ENCODE measurements at places on chromosomes 1 and 21.

- H3K27me3 ChIP-seq = no peaks in the 10 kb centered on the region
- peak; percentile 7 for DNase-seq
- no peaks in the 10 kb centered on the region for H3K36me3 ChIP-seq
- no peak overlapping the region for H3K4me3 ChIP-seq
- no peak overlapping the region for H3K27ac ChIP-seq
These were observed 34.7 kb downstream of the ADARB1 start for GRCh38 chr21:45108808-45109781.

DNA sequence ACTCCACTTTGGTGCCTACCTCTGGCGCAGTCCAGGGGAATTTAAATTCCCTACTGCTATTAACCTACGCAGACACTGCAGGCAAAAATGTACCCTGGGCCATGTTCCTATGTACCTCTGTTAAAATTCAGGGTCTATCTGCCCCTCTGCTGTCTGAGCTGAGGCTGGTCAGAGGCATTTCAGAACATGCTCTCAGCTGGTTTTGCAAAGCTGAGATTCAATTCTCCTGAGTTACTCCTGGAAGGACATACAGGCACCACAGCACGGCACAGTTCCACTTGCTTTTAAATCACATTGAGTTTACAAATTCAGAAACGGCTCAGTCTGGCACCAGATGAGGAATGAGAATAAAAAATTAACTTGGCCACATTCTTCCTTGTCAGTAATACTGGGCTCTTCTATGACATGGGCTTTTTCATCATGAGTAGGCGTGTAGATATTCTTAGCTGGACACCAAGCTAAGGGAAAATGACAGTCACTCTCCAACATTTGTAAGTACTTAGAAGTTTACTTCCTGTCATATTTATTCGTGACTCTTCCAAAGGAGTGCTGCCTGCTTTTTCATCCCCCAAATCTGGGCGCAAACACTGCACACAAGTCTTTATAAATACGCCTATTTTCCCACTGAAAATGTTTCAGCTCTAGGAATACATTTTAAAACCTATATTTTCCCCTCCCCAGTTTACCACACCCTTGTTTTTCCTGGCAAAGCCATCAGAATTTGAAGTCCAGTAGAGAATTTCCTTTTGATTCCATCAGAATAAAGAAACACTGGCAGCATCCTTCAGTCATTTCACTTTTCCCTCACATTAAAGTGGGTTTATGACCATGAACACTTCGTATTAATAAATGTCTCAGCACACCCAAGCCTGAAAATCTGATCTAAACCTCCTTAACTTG, 1.9 kb downstream of the C1orf198 start:
- H3K4me3 ChIP-seq = no peak overlapping the region
- peaks cover 15% of the 10 kb centered on the region for H3K4me1 ChIP-seq
- DNase-seq = no peak
- H3K27ac ChIP-seq = no peak overlapping the region
- H3K36me3 ChIP-seq = no peaks in the 10 kb centered on the region

DNA sequence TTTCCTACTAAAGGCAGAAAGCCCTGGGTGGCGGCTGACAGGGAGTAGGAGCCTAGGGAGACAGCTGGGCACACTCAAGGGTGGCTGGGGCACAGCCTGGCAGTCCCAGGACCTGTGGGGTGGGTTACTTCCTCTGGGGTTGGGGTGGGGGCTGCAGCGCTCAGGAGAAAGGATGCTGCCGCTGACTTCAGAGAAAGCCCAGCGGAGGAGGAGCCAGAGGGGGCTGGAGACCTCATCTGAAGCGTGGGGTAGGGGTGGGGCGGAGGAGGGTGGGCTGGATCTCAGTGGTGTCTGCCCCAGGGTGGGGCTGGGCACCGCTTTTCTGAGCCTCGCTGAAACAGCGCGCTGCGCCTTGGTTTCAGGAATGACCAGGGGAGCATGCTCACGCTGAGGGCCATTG, 30.8 kb downstream of the KCNA10 start:
- no peaks in the 10 kb centered on the region for H3K27me3 ChIP-seq
- no peaks in the 10 kb centered on the region for H3K36me3 ChIP-seq
- no peak overlapping the region for H3K4me3 ChIP-seq

DNA sequence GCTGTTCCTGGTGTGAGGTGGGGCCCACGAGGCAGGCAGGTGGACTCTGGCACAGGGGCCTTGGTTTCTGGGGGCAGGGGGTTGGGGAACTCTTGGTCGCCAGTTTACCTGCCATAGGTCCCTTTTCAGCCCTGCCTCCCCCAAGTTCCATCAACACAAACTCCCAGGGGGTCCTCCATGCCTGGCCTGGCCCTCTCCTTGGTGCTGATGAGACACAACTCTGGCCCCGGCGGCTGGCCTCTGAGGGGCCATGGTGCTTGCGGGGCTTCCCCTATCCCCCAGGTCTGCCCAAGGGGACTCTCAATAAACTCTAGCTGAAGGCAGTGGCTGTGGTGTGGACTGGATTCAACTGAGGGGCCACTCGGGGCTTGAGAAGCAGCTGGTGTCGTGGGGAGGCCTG, 16.0 kb downstream of the HTR6 start:
- no peak overlapping the region for H3K27ac ChIP-seq
- DNase-seq = no peak
- H3K4me3 ChIP-seq = no peak overlapping the region
- H3K4me1 ChIP-seq = no peaks in the 10 kb centered on the region
- H3K27me3 ChIP-seq = no peaks in the 10 kb centered on the region

GRCh38 chr21:34926803-34927467, 122.2 kb downstream of the RUNX1 start:
- no peak overlapping the region for H3K27ac ChIP-seq
- peaks cover 66% of the 10 kb centered on the region for H3K4me1 ChIP-seq
- H3K4me3 ChIP-seq = no peak overlapping the region
- no peak for DNase-seq
- H3K27me3 ChIP-seq = no peaks in the 10 kb centered on the region

DNA sequence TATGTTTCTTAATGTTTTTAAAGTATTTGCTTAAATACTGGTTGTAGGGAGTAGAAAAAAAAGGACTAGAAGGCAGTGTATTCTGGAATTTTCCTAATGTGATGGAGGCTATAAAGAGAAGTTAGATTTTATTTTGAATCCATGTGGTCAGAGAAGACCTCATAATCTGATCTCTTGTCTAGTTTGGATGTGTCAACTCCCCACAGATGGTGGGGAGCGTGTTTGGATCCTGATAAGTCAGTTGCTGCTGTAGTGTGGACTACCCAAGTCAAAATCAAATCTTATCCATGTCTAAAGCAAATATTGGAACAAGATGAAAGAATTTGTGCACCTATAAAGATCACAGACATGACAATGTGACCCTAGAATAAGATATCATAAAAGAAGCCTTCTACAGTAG, 918.0 kb downstream of the LTN1 start:
- no peak overlapping the region for H3K4me3 ChIP-seq
- H3K36me3 ChIP-seq = no peaks in the 10 kb centered on the region
- H3K27ac ChIP-seq = no peak overlapping the region
- H3K4me1 ChIP-seq = no peaks in the 10 kb centered on the region
- no peak for DNase-seq

- H3K36me3 ChIP-seq = no peaks in the 10 kb centered on the region
- DNase-seq = no peak
- H3K27ac ChIP-seq = no peak overlapping the region
These were observed 47.7 kb downstream of the CDCP2 start for GRCh38 chr1:54105080-54105479.

- DNase-seq = no peak
- no peaks in the 10 kb centered on the region for H3K4me1 ChIP-seq
- no peaks in the 10 kb centered on the region for H3K27me3 ChIP-seq
- H3K4me3 ChIP-seq = no peak overlapping the region
- H3K36me3 ChIP-seq = no peaks in the 10 kb centered on the region
- no peak overlapping the region for H3K27ac ChIP-seq
These were observed 37.5 kb upstream of the KDM4A start for GRCh38 chr1:43612406-43612805.

GRCh38 chr21:43020177-43020576, 45.8 kb downstream of the PKNOX1 start:
- H3K4me3 ChIP-seq = no peak overlapping the region
- H3K4me1 ChIP-seq = no peaks in the 10 kb centered on the region
- H3K27me3 ChIP-seq = no peaks in the 10 kb centered on the region
- H3K27ac ChIP-seq = no peak overlapping the region

DNA sequence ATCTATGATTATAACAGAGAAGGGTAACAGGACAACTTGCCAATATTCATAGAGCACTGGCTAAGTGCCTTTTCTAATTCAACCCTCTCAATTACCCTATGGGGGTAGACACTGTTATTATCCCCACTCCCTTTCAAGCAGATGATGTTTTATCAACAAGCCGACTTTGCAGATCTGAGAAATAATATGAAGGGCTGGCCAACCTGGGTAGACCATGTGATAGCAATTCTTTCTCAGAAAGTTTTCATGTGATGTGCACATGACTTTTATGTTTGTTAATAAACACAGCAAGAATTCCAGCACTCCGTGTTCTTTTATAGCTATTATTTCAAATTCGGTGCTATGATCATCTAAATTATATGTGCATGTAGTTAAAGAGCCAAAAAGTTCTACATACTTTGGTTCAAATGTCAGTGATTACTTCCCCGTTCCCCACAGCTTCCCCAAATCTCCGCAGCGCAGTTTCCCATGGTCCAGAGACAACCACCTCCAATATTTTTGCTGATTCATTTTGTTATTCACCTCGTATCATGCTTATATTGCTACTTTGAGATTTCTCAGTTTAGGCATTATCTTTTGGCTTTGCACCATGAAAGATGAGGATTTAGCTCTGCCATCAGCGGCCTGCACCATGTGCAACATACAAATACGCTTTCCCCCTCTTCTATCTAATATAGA, 96.7 kb upstream of the GADD45A start:
- DNase-seq = no peak
- no peaks in the 10 kb centered on the region for H3K36me3 ChIP-seq
- H3K4me1 ChIP-seq = no peaks in the 10 kb centered on the region

GRCh38 chr1:199929556-199929955, 98.0 kb upstream of the NR5A2 start:
- no peak for DNase-seq
- H3K4me1 ChIP-seq = no peaks in the 10 kb centered on the region
- H3K36me3 ChIP-seq = no peaks in the 10 kb centered on the region
- no peaks in the 10 kb centered on the region for H3K27me3 ChIP-seq
- H3K4me3 ChIP-seq = no peak overlapping the region

GRCh38 chr1:89998306-89998705, 3.4 kb downstream of the ZNF326 start:
- DNase-seq = no peak
- H3K36me3 ChIP-seq = peaks cover 3% of the 10 kb centered on the region
- no peak overlapping the region for H3K27ac ChIP-seq
- H3K4me3 ChIP-seq = no peak overlapping the region
- H3K27me3 ChIP-seq = no peaks in the 10 kb centered on the region
- peaks cover 50% of the 10 kb centered on the region for H3K4me1 ChIP-seq

- no peaks in the 10 kb centered on the region for H3K36me3 ChIP-seq
- no peak overlapping the region for H3K4me3 ChIP-seq
- no peak for DNase-seq
- H3K27me3 ChIP-seq = no peaks in the 10 kb centered on the region
These were observed 803.8 kb downstream of the ADGRL2 start for GRCh38 chr1:82604524-82604923.

DNA sequence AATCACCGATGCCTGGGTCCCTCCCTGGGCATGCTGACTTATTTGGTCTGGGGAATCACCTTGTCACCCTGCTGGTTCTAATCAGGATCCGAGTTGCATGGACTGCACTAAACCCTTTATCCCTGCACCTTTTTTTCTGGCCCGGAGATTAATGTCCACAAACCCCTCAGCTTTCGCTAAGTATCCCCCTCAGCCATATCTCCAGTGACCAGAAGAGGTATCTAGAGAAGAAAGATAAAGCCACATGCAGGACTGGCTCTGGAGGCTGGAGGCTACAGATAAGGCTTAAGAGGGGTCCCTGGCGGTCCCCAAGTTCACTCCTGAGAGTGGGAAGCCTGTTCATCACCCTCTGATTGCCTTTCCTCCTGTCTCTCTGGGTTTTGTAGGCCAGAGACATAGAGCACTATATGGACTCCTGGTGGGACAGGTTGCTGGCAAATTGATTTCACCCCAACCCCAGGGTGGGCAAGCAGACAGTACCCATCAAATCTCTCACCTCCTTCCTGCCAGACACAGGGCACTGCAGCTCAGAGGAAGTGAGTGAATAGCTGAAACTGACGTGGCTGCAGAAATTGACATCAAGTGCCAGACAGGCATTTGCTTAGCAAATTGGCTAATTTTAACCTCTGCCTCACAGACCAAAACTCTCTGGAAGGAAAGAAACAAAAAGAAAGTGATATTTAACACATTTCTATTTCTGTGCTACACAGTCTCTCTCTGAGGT, 38.8 kb downstream of the HMGB4 start:
- H3K27me3 ChIP-seq = no peaks in the 10 kb centered on the region
- no peak for DNase-seq

DNA sequence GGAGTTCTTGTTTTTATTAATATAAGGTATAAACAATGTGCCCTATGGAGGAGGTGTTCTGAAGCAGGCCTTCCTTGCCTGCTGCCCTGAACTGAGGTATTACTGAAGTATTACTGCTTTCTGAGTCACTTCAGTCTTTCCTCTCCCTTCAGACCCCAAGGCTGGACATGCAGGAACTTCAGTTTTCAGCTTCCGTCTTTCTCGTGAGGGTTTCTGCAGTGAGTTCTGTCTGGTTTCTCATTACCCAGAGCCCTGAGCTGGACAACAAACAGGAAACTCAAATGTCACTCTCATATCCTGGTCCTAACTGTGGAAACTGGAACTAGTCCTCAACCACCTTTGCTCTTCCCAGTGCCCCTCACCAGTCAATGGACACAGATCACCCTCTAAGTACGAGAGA, 46.8 kb downstream of the ELAVL4 start:
- no peaks in the 10 kb centered on the region for H3K36me3 ChIP-seq
- no peak overlapping the region for H3K27ac ChIP-seq
- H3K27me3 ChIP-seq = no peaks in the 10 kb centered on the region
- no peak for DNase-seq
- no peak overlapping the region for H3K4me3 ChIP-seq

GRCh38 chr1:10897981-10898728, 101.7 kb upstream of the CASZ1 start:
- H3K4me3 ChIP-seq = no peak overlapping the region
- H3K36me3 ChIP-seq = no peaks in the 10 kb centered on the region
- DNase-seq = no peak

- no peaks in the 10 kb centered on the region for H3K36me3 ChIP-seq
- H3K4me3 ChIP-seq = no peak overlapping the region
- no peaks in the 10 kb centered on the region for H3K4me1 ChIP-seq
- H3K27ac ChIP-seq = no peak overlapping the region
- DNase-seq = no peak
- no peaks in the 10 kb centered on the region for H3K27me3 ChIP-seq
These were observed 30.6 kb upstream of the DDAH1 start for GRCh38 chr1:85495556-85495955.

DNA sequence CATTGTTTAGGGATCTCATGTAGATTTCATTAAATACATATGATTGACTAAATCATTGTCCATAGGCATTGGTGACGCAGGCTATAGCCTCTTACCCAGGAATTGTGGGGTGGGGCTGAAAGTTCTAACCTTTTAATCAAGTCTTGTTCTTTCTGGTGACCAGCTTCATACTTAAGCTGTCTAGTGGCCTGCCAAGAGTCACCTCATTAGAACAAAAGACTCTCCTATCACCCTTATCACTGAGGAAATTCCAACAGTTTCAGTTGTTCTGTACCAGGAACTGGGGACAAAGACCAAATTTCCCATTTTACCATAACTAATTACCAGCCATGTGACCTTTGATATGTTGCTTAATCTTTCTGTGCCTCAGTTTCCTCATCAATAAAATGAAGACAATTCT, 298.5 kb downstream of the PBX1 start:
- H3K27ac ChIP-seq = no peak overlapping the region
- no peak for DNase-seq
- no peaks in the 10 kb centered on the region for H3K36me3 ChIP-seq

All from CD4-positive, alpha-beta memory T cell (primary cell).